HCT116 (cell line): ENCODE measurements at places on chromosomes 11 and 22. TPM values are rescaled to one million over a fixed set of nuclear protein-coding genes. Genes with fewer than 3 reads are reported as not detected.

- H3K4me1 ChIP-seq = no peaks in the 10 kb centered on the region
- no peaks in the 10 kb centered on the region for H3K36me3 ChIP-seq
- no peak for DNase-seq
- H3K4me3 ChIP-seq = no peak overlapping the region
- no peaks in the 10 kb centered on the region for H3K27me3 ChIP-seq
- H3K27ac ChIP-seq = no peak overlapping the region
Observed at GRCh38 chr11:57475671-57476046, 15.3 kb downstream of the RTN4RL2 start.

DNA sequence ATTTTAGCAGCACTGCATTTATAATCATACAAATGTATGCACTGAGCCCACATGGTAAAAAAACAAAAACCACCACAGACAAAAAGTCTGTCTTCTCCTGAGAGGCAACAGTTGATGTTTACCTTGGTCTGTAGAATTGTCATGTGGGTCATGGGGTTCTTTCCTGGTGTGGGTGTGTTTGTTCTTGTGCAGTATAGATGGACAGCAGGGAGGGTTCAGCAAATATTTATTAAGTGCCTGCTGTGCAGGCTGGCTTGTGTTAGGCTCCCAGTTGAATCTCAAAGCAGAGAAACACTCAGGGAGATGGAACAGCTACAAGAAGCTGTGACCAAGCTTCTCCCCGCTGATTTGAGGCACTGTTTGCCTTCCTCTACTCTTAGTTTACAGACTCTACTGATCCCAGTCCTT is 82.2 kb downstream of the PISD start:
- H3K27ac ChIP-seq = no peak overlapping the region
- no peak overlapping the region for H3K4me3 ChIP-seq
- H3K27me3 ChIP-seq = no peaks in the 10 kb centered on the region
- DNase-seq = no peak
- peaks cover 3% of the 10 kb centered on the region for H3K36me3 ChIP-seq

DNA sequence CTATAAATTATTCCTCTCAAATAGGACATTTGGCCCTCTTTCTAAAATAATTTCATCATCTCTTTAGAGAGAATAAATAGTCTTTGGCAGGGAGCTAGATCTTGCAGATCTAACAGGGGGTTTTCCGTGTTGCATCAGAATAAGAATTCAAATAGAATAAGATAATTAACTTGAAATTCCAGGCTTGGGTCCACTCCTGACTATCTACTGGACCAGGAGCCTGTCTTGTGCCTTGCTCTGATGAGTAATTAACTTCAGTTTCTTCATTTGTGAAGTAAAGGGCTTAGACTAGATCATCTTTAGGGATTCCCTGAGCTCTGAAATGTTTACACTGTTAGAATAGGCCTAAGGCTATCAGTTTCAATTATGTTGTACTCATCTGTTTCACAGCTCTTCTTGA is 23.5 kb upstream of the TMEM123 start:
- H3K4me3 ChIP-seq = no peak overlapping the region
- DNase-seq = no peak
- peaks cover 14% of the 10 kb centered on the region for H3K4me1 ChIP-seq
- no peaks in the 10 kb centered on the region for H3K36me3 ChIP-seq

DNA sequence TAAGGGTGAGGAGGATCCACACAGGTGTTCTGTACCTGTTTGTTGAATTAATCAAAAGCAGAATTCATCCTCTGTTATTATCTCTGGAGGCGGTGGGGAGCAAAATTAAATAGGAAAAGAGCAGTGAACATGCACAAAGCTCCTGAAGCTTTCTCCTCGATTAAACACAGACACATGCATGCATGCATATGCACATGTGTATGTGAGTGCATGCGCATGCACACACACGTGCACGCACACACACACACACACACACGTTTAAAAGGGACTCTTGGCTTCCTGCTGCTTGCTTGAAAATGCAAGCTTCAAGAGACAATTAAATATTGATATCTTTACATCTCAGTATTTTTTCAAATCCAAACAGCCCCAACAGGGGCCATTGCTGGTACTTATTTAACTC is 462.1 kb downstream of the BUD13 start:
- H3K4me1 ChIP-seq = peaks cover 5% of the 10 kb centered on the region
- no peak for DNase-seq
- H3K4me3 ChIP-seq = no peak overlapping the region
- H3K27ac ChIP-seq = no peak overlapping the region
- no peaks in the 10 kb centered on the region for H3K36me3 ChIP-seq

DNA sequence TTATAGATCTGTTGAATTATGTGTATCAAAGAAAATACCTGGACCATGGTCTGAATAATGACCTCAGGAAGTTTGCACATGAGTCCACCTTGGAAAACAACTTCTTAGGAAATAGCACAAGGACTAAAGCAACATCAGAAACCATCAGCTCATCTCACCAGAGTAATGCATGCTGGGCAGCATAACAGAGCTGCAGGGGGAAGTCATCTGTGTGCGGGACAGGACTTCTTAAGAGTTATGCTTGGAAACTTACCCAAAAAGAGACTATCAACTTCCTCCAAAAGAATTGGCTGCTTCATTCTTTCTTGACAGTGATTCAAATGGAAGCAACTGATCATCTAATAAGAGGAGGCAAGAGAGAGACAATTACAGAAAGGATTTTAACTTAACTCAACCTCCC is 2.5 kb downstream of the OR56B4 start:
- peaks cover 36% of the 10 kb centered on the region for H3K27me3 ChIP-seq
- H3K36me3 ChIP-seq = no peaks in the 10 kb centered on the region
- H3K4me3 ChIP-seq = no peak overlapping the region
- no peaks in the 10 kb centered on the region for H3K4me1 ChIP-seq
- H3K27ac ChIP-seq = no peak overlapping the region

DNA sequence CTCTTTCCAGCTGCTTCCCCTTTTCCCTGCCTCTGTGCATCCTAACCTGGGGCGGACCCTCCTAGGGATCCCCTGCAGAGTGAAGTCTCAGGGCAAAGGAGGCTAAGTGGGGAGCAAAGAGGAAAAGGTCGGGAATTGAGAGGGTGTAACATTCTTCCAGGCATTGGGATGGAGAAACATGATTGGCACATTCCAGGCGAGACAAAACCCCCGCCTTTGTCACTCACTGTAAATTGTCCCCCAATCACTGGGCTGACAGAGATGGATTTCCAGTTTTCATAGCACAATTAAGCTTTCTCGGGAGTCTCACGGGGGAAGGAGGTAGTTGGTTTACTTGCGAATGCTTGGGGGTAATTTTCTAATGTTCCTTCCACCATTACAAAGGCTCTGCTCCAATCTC is 74.9 kb downstream of the MIAT start:
- no peak overlapping the region for H3K4me3 ChIP-seq
- DNase-seq = no peak
- H3K27me3 ChIP-seq = no peaks in the 10 kb centered on the region
- H3K27ac ChIP-seq = no peak overlapping the region

DNA sequence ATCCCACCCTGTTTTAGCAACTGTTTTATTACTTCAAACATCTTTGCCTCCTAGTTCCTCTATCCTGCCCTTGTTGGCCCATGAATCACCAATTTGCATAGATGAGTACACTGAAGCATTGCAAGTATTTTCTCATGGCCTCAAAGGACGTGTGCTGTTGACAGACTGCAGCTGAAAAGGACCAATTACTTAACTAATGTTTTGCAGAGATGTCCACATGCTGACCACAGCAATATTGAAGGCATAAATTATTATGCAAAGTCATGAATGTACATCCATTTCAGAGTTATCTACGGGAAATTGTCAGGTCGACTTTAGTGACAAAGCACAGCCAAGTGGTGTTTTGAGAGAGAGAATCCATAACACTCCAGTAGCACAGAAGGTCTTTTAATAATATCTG is 64.8 kb downstream of the CADM1 start:
- no peak for DNase-seq
- H3K4me1 ChIP-seq = no peaks in the 10 kb centered on the region
- H3K4me3 ChIP-seq = no peak overlapping the region
- H3K27me3 ChIP-seq = no peaks in the 10 kb centered on the region

- DNase-seq = no peak
- peaks cover 37% of the 10 kb centered on the region for H3K4me1 ChIP-seq
- peak overlapping the region; percentile 74 for H3K4me3 ChIP-seq
- H3K36me3 ChIP-seq = peaks cover 19% of the 10 kb centered on the region
- H3K27me3 ChIP-seq = no peaks in the 10 kb centered on the region
- peak overlapping the region; percentile 85; the same call in 1 of the 2 replicates for H3K27ac ChIP-seq
Observed at GRCh38 chr11:62858201-62858600, 18.8 kb upstream of the WDR74 start.

DNA sequence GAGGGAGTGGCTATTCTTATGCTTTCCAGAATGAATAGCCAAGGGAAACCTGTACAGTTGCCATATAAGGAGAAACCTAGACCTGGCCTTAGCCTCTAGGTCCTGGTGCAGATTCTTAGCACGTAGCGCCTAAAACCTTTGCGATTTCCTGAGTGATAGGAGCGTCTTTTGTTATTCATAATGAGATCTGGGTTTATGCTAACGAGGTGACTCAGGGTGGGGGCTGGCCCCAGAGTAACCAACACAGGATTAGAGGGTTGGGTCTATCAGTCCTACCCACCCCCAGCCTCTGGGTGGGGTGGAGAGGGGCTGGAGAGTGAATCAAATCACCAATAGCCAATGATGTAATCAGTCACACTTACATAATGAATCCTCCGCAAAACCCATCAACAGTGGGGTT is 73.4 kb upstream of the PARVG start:
- no peak overlapping the region for H3K27ac ChIP-seq
- H3K36me3 ChIP-seq = no peaks in the 10 kb centered on the region
- no peak for DNase-seq
- H3K4me3 ChIP-seq = no peak overlapping the region

GRCh38 chr22:32904044-32904443 is 102.5 kb downstream of the TIMP3 start:
- H3K36me3 ChIP-seq = no peaks in the 10 kb centered on the region
- no peak overlapping the region for H3K4me3 ChIP-seq
- no peaks in the 10 kb centered on the region for H3K27me3 ChIP-seq
- DNase-seq = peak; percentile 51

DNA sequence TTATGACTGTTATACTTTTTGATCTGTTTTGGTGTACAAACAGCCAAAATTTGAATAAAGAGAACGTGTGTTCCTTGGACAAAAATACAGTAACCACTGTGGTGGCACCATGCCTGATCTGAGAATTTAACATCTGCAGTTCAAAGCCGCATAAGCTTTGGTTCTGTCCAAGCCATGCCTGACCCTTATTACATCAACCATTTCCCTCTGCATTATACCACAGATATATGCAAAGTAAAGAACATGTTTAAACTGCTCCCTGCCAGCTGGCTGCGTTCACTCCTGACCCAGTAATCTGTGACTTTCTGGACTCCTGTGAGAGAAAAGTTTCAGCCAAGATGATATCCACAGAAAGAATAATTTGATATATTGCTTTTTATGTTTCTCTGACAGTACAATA is 890.5 kb upstream of the ANO3 start:
- no peaks in the 10 kb centered on the region for H3K36me3 ChIP-seq
- H3K27ac ChIP-seq = no peak overlapping the region
- H3K4me3 ChIP-seq = no peak overlapping the region
- DNase-seq = no peak
- no peaks in the 10 kb centered on the region for H3K4me1 ChIP-seq

- no peaks in the 10 kb centered on the region for H3K36me3 ChIP-seq
- H3K27me3 ChIP-seq = no peaks in the 10 kb centered on the region
- DNase-seq = no peak
- H3K27ac ChIP-seq = no peak overlapping the region
- no peak overlapping the region for H3K4me3 ChIP-seq
Observed at GRCh38 chr22:47810505-47811500, 1048.4 kb downstream of the TBC1D22A start.

DNA sequence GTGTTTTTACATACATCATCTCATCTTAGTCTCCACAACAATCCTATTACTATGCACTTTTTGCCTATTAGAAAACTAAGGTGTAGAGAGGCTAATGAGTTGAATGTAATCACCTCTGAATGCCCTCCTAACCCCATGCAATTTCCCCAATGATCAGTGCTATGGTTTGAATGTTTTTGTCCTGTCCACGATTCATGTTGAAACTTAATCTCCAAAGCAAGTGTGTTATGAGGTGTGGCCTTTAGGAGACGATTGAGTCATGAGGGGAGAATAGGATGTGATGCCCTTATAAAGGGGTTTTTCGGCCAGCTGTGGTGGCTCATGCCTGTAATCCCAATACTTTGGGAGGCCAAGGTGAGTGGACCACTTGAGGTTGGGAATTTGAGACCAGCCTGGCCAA is 2.0 kb upstream of the CCDC73 start:
- H3K36me3 ChIP-seq = no peaks in the 10 kb centered on the region
- no peak overlapping the region for H3K4me3 ChIP-seq
- DNase-seq = no peak

- peak overlapping the region; percentile 94 for H3K4me3 ChIP-seq
- no peaks in the 10 kb centered on the region for H3K27me3 ChIP-seq
- peak overlapping the region; percentile 98 for H3K27ac ChIP-seq
- DNase-seq = no peak
- peaks cover 85% of the 10 kb centered on the region for H3K4me1 ChIP-seq
Observed at GRCh38 chr22:37747715-37748100, 50.9 kb downstream of the TRIOBP start.

- DNase-seq = no peak
- no peak overlapping the region for H3K27ac ChIP-seq
- H3K27me3 ChIP-seq = no peaks in the 10 kb centered on the region
- H3K4me1 ChIP-seq = no peaks in the 10 kb centered on the region
Observed at GRCh38 chr11:81963018-81963417, 770.6 kb downstream of the FAM181B start.

- no peaks in the 10 kb centered on the region for H3K36me3 ChIP-seq
- H3K27ac ChIP-seq = no peak overlapping the region
- H3K4me3 ChIP-seq = no peak overlapping the region
- H3K27me3 ChIP-seq = peaks cover 85% of the 10 kb centered on the region
- DNase-seq = no peak
Observed at GRCh38 chr22:28239941-28240340, 320.9 kb upstream of the PITPNB start.

NAALADL1 gene
- total RNA-seq = not detected

COPB1 gene
- total RNA-seq = 95.5 TPM

TRIM66 gene
- 24.8 TPM for total RNA-seq

MS4A3 gene
- not detected for total RNA-seq

DNAJB7 gene
- total RNA-seq = not detected

NOX4 gene
- total RNA-seq = not detected

DRD2 gene
- total RNA-seq = not detected

ARHGEF17 gene
- total RNA-seq = 18.2 TPM
